ENCODE measurements at places on chromosomes 2 and 18.

DNA sequence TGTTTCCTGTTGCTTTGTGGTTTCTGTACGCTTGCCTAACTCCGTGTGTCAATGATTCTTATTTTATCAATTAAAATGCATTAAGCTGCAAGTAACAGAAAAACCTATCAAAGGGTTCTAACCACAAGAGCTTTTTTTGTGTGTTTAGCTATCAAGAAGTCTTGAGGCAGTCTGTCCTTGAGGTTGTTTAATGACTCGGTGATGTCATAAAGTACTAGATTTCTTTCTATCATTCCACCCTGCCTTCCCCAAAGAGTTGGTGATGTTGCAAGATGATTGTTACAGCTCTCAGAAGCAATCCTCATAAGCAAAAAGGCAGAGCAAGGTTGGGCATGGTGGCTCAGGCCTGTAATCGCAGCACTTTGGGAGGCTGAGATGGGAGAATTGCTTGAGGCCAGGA lies 51.9 kb upstream of the SPTBN1 start:
- no peaks in the 10 kb centered on the region for H3K36me3 ChIP-seq
- peaks cover 3% of the 10 kb centered on the region for H3K27me3 ChIP-seq
- no peak overlapping the region for H3K4me3 ChIP-seq
- H3K4me1 ChIP-seq = peaks cover 15% of the 10 kb centered on the region

GRCh38 chr2:182605166-182605565 lies 110.9 kb upstream of the DNAJC10 start:
- no peak for DNase-seq
- H3K4me1 ChIP-seq = no peaks in the 10 kb centered on the region
- H3K27ac ChIP-seq = no peak overlapping the region
- H3K27me3 ChIP-seq = peaks cover 3% of the 10 kb centered on the region
- H3K4me3 ChIP-seq = no peak overlapping the region

GRCh38 chr2:206028101-206028500 lies 57.9 kb downstream of the INO80D start:
- peaks cover 1% of the 10 kb centered on the region for H3K27me3 ChIP-seq
- H3K36me3 ChIP-seq = peaks cover 11% of the 10 kb centered on the region
- H3K4me1 ChIP-seq = peaks cover 7% of the 10 kb centered on the region
- H3K27ac ChIP-seq = no peak overlapping the region

DNA sequence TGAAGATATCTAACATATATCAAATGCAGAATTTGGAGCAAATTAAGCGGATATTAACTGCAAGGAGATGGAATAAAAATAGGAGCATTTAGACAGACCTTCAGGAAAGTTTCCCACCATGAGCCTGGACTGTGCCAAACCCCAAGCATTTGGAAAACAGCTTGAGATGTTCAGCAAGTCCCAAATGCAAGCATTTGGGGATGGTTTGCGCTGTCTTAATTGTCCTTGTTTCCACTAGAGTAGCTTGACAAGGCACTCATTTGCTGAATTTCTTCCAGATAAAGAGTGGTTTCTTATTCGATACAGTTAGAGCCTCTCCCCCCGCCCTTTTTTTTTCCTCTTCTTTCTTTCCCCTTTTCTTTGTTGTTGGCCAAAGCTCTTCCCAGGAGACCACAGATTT lies 77.1 kb upstream of the CDC42EP3 start:
- no peak overlapping the region for H3K4me3 ChIP-seq
- H3K27ac ChIP-seq = no peak overlapping the region
- H3K4me1 ChIP-seq = no peaks in the 10 kb centered on the region
- H3K27me3 ChIP-seq = no peaks in the 10 kb centered on the region
- no peaks in the 10 kb centered on the region for H3K36me3 ChIP-seq

GRCh38 chr18:3530807-3531206 lies 80.8 kb downstream of the TGIF1 start:
- DNase-seq = no peak
- peaks cover 4% of the 10 kb centered on the region for H3K4me1 ChIP-seq
- H3K36me3 ChIP-seq = peaks cover 3% of the 10 kb centered on the region
- no peak overlapping the region for H3K4me3 ChIP-seq
- H3K27me3 ChIP-seq = peaks cover 6% of the 10 kb centered on the region
- no peak overlapping the region for H3K27ac ChIP-seq

- no peak overlapping the region for H3K27ac ChIP-seq
- H3K36me3 ChIP-seq = peaks cover 13% of the 10 kb centered on the region
- H3K4me3 ChIP-seq = no peak overlapping the region
- no peaks in the 10 kb centered on the region for H3K27me3 ChIP-seq
- DNase-seq = no peak
These were observed 88.4 kb upstream of the RND3 start for GRCh38 chr2:150575861-150576260.

DNA sequence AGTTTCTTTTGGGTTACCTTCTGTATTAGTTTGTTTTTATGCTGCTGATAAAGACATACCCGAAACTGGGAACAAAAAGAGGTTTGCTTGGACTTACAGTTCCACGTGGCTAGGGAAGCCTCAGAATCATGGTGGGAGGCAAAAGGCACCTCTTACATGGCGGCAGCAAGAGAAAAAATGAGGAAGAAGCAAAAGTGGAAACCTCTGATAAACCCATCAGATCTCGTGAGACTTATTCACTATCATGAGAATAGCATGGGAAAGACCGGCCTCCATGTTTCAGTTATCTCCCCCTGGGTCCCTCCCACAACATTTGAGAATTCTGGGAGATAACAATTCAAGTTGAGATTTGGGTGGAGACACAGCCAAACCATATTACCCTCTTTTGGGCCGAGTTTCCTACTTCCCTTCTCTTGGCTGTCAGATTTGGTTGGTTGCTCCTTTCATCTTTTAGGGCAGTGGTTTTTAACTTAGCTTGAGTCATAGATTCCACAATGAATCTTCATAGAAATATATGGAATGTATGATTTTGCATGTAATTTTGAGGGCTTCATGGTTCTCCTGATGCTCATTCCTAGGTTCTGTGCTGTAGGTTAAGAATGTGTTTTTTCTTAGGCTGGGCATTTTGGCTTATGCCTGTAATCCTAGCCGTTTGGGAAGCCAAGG lies 44.2 kb downstream of the CEP192 start:
- no peak overlapping the region for H3K4me3 ChIP-seq
- H3K4me1 ChIP-seq = no peaks in the 10 kb centered on the region
- H3K27ac ChIP-seq = no peak overlapping the region
- H3K27me3 ChIP-seq = peaks cover 3% of the 10 kb centered on the region
- no peak for DNase-seq
- H3K36me3 ChIP-seq = peaks cover 21% of the 10 kb centered on the region

GRCh38 chr2:102449370-102449974 lies 23.6 kb upstream of the SLC9A4 start:
- H3K36me3 ChIP-seq = no peaks in the 10 kb centered on the region
- DNase-seq = peak; percentile 63
- H3K4me1 ChIP-seq = no peaks in the 10 kb centered on the region
- H3K27ac ChIP-seq = no peak overlapping the region
- H3K27me3 ChIP-seq = no peaks in the 10 kb centered on the region
- H3K4me3 ChIP-seq = no peak overlapping the region

DNA sequence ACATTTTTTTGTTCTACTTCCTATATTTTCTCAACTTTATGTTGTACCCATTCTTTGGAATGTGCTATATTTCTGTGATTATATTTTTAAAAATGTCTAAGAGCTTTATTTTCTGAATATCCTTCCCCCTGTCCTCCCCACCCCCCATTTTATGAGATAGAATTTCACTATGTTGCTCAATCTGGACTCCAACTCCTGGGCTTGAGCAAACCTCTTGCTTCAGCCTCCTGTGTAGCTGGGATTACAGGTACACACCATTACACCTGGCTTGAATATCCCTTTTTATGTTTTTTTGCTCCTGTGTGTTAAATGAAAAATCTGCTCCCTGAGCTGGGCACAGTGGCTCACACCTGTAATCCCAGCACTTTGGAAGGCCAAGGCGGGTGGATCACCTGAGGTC lies 9.2 kb upstream of the ZFAND2B start:
- H3K27ac ChIP-seq = no peak overlapping the region
- peaks cover 5% of the 10 kb centered on the region for H3K4me1 ChIP-seq

DNA sequence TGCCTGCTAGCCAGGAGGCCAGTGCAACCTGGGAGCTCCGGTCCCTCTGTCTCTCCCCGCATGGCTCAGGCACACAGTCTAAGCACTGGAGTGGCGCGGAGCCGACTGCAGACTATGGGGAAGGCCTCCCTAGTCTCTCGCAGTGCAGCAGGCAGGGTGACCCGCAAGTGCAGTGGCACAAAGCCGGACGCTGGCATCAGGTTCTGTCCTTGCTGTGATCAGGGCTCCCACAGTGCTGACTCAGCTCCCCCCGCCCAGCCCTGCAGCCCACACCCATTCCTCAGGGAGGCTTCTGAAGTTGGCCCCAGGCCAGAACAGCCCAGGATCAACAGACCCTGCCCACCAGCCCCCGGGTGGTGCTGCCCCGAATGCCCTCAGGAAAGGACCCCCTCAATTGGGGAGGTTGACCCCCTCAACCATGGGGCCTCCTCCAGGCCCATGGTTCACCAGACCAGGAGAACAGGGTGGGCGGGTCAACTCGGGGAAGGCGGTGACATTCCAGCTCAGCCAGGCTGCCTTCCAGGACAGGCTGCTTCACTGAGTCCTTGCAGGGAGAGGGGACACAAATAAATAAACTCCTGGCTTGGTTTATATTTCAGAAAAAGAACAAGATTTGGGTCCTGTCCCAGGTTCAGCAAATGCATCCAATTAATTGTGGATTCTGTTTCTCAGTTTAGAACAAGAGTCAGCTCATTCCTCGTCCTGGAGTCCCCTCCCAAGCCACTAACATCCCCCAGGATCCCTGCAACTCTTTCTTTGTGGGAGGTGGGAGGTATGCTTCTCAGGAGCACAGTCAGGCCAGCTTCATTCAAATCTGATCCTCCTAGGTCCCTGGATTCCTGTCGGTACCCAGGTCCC lies 12.2 kb downstream of the BIN1 start:
- peaks cover 9% of the 10 kb centered on the region for H3K27me3 ChIP-seq
- H3K36me3 ChIP-seq = peaks cover 12% of the 10 kb centered on the region
- DNase-seq = no peak
- H3K4me3 ChIP-seq = no peak overlapping the region
- peaks cover 31% of the 10 kb centered on the region for H3K4me1 ChIP-seq
